ENCODE measurements at places on chromosomes 5 and 9. TPM values are rescaled to one million over a fixed set of nuclear protein-coding genes. Genes with fewer than 3 reads are reported as not detected.

DNA sequence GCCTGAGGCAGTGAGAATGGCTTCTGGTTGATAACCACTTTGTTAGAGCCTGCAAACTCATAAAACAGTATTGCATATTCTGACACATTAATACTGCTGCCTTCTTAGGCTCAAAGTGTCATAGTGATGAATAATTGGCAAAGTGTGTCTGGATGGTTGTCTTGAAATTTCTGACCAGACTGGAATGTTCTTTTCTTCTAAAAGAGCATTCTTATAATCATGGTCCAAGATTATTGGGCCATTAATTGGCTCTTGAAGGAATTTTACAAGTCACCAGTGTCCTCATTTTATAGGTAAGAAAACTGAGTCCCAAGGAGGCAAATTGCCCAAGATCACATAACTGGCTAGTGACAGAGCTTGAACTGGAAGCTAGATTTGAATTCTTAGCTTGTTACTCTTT, 111.7 kb downstream of the PCSK1 start:
- DNase-seq: no peak

- no peak for DNase-seq
Measured at GRCh38 chr5:61279725-61280124, 52.3 kb upstream of the ZSWIM6 start.

DNA sequence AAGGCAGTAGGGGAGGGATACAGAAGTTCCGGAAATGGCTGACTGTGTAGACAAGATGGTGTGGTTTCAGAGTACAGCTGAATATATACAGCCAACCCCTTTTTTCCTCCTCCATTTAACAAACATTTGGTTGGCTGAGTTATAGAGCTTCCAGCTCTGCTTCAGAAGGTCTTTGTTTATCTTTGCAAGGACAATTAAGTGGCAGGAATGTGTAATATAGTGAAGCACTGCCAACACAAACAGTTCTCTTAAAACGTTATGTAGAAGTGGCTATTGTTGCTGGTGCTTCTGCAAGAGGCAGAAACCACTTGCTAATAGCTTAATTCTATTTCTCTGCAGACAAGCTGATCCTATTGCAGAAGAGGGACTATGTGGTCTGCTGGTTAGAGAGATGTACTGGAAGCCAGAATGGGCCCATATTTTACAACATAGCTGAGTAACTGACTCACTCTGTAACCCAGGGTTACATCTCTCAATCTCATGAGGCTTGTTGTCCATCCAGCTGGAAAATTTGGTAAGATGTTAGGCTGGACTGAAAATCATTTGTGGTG, 62.7 kb upstream of the OSMR start:
- peak; percentile 97 for DNase-seq

GRCh38 chr5:146051678-146052077, 53.7 kb downstream of the PLAC8L1 start:
- DNase-seq: no peak

HINT1 gene
- total RNA-seq: 233 TPM

- no peak for DNase-seq
Measured at GRCh38 chr9:86281593-86282076, 703 bp downstream of the ISCA1 start.

PDE4D gene
- total RNA-seq: 2.4 TPM

Data from Panc1 (cell line).